ENCODE measurements at places on chromosomes 7 and 10.

DNA sequence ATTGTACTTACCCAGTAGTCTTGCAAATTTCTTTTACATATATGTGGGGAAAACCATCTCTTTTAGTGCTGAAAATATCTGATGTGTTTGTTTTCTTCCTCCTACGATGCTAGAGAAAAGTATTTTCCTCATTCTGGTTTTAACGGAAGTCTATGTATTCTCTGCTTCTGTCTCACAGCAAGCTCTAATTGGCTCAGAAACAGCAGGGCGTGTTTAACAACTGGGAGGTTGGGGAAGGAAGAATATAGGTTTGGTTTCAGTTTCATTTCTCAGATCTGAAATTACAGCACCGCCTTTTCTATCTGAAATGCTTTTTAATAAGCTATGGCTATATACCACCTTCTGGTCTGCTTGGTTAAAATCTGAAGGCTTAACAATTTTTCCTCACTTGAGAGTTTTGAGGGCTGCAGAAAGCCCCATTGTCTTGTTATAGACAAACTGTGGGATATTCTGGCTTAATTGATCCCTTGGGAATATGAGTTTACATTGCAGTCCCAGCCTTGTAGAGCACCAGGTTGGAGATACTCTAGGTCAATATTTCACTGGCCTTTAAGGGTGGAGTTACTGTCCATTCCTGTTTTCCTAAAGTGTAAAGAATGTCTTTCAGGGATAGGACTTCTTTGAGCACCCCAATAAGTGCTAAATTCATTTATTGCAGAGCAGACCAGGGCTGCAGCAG is at the start of gene SAMD9:
SAMD9 (minus strand) TSS at position 128 of the 679 bp plus-strand sequence. CDS start 11,882 bp downstream, outside the sequence.
- no peak for DNase-seq

- DNase-seq = no peak
Observed at GRCh38 chr10:122630526-122630925, 69.1 kb downstream of the C10orf120 start.

DNA sequence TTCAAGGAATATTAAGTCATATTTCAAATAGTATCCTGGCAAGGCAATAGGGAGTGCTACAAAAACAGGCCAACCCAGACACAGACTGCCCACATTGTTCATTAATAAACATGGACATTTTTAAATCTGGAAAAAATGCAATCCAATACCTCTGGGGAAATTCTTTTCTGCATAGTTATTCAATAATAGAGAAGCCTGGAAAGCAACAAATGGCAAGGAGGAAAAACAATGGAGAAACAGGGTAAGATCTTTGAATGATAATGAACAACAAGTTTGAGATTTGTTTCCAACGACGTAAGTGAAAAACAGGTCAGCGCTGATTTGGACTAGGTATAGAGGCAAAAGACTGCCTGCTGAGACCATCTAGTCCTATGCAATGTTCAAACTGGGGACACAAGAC is 44.7 kb upstream of the ZNF800 start:
- DNase-seq = no peak

GRCh38 chr7:27139334-27140125 is 4.0 kb downstream of the HOXA5 start:
- DNase-seq = no peak

DNA sequence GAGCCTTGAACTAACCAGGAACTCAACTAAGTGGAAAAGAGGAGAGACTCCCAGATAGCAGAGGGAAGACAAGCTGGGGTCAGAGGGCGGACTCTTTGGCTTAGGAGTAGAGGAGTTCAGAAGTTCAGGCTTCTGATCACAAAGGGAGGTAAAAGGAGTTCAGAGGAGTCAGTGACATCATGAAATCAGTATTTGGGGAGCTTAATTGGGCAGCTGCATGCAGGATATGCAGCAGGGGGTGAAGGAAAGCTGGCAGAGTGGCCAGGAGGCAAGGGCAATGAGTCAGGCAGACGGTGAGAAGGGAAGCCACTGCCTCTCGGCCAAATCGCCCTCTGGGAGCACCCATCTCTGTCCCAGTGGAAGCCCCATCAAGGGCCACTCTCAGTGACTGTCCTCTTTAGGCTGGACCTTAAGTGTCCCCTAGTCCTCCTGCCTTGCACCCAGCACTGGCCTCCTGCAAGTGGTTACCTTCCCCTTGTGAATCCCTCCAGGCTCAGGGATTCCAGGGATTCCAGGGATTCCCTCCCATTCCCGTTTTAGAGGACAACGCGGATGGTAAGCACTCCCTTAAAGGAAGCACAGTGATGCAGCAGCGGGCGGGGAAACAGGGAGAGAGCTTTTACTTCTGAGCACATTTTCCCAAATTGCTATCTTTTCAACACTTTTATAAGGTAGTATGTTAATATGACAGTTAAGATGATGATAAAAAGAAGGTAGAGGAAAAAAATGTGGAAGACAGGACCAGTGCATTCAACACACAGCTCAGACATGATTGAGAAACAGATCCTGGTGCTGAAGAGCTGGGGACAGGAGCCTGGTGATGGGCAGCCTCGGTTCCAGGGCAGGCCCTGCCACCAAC is 72.6 kb downstream of the KCNMA1 start:
- DNase-seq = no peak

GRCh38 chr7:141708351-141708750 is at the start of gene WEE2:
WEE2 (plus strand) TSS chr7:141708353; CDS start chr7:141708759, 406 bp downstream.
- DNase-seq = no peak

DNA sequence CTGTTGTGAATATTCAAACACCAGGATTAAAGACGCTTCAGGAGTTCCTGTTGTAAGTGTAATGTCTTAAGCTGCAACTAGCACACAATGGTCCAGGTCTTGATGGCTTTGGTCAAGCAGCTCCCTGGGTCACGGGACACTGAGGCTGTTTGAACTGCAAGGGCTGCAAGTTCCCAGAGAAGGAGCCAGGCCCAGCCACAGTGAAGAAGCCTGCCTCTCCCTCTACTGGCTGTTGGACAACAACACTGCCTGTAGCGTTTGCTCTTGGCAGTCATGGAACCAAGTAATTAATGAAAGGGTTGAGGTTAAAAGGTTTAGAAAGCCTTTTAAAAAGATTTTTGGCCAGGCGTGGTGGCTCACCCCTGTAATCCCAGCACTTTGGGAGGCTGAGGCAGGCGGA is 31.9 kb upstream of the GUSB start:
- no peak for DNase-seq

DNA sequence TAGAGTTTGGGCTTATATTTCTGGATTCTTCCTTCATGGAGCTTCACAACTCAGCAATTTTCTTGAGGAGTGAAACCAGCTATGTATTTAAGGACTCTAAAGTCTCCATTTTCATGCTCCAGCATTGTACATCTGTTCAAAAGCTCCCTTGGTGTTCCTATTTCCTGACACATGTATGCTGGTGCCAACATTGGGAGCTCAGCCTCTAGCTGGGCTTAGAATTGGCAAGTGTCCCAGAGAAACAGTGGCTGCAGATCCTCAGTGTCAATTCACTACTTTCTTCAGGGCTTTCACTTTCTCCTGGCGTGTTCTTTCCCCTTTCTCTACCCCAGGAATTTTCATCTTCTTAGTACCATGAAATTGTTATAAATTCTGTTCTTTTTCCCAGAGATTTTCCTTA is 103.1 kb downstream of the ZNF467 start:
- no peak for DNase-seq

DNA sequence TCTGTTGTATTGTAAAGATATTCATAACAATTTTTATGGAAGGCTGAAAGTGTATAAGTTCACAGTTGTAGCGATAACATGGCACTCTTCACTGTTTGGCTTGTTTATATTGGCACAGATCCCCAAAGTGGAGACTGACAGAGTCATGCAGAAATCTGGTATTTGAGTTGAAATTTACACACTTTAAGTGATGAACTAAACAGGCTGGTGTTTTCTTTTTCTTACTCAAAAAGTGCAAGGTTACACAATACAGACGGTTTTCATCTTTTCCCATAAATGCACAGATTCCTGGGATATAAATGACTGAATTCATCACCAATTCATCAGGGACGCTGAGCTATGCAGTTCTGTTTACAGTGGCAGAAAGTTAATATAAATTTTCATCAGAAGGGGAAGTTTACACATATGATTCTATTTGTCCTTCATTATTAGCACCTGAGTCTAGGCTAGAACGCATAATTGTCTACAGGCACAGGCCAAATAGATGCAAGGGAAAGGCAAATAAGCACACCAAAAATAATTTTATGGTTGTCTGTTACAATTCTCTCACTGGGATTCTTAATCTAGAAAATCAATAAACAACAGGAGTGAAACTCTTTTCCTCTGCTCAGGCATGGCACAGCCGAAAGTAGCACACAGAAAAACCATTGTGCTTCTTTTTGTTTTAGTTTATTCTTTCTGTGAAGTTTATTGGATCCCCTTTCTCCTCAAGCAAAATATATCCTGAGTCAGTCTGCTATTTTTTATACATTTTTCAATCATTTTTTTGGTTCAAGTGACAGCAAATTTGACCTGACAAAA is 88.0 kb downstream of the FOXP2 start:
- no peak for DNase-seq

DNA sequence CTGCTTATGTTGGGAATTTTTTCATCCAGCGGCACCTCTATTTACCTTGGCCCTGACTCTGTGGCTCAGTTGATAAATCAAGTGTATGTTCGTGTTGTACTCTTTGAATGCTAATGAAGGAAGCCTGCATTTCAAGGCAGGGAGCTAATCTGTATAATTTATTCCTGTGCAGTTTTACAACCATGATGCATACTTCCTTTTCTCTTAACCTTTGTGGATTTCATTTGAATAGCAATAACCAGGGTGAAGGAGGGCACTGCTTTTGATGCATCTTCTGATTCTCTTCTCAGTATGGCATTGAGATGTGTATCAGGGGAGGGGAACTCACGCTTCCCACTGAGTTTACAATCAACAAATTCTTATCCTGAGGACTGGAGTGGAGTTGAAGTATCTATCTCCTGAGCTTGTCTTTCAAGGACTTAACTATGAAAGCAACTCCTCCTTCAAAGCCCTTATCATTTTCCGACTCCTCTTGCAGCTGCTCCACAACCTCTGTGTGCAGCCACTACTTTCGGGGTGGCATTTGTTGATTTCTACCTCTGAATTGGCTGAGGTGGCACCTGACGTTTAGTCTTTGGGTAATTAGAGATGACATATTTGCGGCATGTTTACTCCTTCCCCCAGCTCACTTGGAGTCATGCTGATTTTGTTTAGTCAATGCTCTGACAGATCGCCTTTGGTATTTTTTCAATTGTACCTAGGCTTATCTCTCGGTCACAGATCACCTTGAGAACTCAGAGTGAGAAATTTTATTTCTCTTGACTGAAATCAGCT is 275.2 kb downstream of the PHTF2 start:
- no peak for DNase-seq

DNA sequence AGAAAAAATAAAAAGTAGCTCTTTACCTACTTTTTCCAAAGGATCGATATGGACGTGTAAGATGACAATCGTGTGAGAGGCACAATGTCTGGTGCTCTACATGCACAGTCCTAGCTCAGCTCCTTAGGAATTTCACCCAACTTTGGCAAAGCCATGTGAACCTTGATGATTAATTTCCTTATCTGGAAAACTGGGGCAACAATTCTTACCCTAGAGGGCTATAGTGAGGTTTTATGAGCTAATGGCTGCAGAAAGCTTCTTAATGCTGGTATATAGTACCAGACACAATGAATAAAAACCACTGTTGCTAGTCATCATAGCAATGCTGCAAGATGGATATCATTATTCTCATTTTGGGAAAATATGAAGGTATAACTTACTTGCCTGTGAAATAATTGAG is 202.7 kb downstream of the PARD3 start:
- no peak for DNase-seq

- DNase-seq = no peak
Observed at GRCh38 chr7:113652501-113652900, 266.3 kb downstream of the PPP1R3A start.

- DNase-seq = no peak
Observed at GRCh38 chr10:9275861-9276260, 1221.4 kb downstream of the GATA3 start.

- DNase-seq = no peak
Observed at GRCh38 chr7:2713370-2713769, 25.4 kb downstream of the AMZ1 start.

- no peak for DNase-seq
Observed at GRCh38 chr7:47785923-47786556, 162.2 kb downstream of the PKD1L1 start.

DNA sequence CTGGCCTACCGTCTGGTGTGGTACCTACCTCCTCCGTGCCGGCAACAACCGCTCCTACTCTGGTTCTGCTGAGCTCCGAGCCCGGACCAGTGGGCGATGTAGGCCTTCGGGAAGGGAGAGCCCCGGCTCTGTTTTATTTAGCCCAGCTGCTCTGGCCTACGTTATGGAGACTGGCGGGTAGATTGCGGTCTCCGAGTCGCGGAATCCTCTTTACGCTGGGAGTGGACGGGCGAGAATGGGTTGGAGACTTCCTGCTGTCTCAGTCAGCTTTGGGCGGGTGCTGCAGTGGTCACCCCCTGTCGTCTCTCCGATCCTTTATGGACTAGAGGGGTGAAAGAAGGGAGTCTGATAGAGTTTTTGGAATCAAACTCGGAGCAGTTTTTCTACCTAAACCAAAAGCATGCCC is 406 bp downstream of the CBLL1 start:
- DNase-seq = no peak

- no peak for DNase-seq
Observed at GRCh38 chr7:91832493-91833045, 47.9 kb downstream of the MTERF1 start.

- no peak for DNase-seq
Observed at GRCh38 chr7:18016547-18017444, 10.8 kb downstream of the PRPS1L1 start.

DNA sequence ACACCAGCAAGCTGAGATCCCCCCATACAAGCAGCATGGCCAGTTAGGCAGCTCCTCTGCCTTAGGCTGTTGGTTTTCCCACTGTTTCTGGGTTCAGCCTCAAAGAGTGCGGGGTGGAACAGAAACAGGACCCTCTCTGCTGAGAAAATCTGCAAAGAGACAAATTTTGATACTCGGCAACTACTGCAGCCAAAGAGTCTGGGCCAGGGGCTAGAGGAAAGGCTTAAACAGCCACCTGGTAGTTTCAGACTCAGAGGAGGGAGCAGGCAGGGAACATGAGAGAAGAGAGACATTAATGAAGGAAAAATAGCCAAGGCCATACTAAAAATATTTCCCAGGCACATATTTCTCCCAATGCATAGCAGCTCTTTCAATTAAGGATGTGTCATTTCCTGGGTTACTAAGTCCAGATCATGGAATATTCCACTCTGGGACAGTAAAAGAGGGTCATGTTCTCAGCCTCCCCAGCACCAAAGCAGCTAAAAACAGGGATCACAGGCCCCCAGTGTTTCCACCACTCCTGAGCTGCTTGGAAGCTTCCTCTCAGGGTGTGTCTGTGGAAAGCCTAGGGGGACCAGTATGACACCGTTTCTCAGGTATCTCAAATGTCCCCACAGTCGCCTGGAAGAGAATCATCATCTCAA is 29.8 kb downstream of the PDLIM1 start:
- no peak for DNase-seq

DNA sequence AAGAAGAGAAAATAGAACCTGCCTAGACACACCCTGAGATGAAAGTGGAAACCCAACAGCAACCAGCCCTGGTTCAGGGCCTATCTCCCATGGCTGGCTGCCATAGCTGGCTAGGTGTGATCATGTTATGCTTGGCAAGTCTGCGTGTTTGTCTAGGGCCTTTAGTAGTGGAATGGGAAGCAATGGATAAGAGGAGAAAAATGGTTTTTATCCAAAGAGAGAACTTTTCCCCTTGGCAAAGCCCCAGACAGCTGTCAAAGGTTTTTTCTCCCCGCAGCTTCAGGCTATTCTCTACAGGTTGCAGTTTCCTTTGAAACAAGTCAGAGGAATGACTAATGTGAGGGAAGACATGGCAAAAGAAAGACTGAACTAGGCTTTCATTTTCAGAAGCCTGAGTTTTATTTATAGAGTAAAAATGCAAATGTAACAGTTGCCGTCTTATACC is 161.5 kb downstream of the SEMA3D start:
- no peak for DNase-seq

- DNase-seq = no peak
Observed at GRCh38 chr7:101216860-101217387, 457 bp downstream of the PLOD3 start.

Data from esophagus squamous epithelium (tissue), 5 donors.